SK-N-MC (cell line): ENCODE measurements at places on chromosomes 5 and 9.

- DNase-seq = no peak
These were observed 31.1 kb downstream of the DYNC2I2 start for GRCh38 chr9:128625391-128626146.

DNA sequence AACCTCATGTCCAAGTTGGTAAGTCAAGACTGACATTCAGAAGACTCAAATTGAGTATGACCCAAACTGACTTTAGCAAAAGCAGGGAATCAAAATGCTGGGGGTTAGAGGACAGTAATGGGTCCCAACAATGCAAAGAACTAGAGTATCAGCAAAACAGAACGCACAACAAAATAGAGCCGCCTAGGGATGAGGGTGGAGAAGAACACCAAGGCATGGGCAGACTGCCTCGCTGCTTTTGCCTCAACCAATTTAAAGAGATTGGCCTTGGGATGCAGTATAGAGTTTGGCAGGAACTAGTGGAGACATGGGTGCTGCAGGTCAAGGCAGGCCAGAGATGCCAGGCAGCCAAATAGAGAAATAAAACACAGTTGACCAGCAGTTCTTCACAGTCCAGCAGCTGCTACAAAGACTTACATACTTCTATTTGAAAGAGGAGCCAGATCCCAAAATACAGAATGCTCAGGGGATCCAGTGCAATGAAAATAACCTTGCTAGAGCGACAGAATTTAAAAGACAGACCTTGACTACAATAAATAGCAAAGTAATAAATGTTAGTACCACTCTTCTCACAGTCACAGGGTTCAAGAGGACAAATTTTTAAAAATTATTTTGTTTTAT lies 83.9 kb upstream of the NIPBL start:
- DNase-seq = no peak

DNA sequence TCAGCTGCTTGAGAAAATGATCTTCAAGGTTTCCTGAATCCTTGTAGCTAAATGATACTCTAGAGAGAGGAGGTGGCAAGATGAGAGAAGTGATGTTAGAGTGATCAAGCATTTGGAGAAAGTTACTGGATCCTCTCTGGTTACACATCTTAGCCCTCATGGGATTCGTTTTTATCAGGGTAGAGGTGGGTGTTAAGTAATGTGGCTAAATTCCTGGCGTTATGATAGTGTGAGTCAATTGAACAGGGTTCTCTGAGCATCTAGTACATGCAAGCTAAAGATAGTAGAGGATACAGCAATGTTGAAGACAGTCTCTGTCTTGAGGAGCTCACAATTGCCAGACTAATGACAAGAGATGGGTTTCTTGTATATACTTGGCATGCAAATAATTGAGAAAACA lies 123.7 kb downstream of the PSD2 start:
- DNase-seq = no peak

- no peak for DNase-seq
These were observed 650.3 kb upstream of the KLF4 start for GRCh38 chr9:108139900-108140299.

DNA sequence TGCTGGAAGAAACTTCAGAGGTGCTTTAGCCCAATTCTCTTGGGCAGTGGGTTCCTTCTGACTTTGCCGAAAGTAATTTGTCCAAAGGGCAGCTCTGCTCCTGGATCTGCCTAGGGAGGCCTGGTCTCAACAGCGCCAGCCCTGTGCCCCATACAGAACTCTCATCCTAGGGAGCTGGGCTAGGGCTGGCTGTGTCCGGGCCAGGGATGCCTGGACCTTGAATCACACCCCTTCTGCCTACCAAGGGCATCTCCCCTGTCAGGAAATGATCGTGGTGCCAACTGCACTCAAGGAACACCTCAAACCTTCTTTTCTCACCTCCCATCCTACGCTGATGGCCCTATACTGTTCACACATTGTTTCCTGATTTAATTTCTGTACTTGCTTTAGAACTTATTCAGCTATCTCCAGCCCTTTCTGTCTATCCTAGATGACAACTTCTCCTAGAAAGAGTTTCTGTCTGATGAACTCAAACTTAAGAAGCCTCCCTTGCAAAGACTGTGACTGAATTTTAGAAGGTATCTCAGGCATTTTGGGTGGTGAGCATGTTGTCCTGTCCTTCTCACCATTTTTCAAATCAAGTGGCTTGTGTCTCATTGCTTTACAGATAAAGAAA lies 37.4 kb upstream of the NFIB start:
- DNase-seq = no peak

DNA sequence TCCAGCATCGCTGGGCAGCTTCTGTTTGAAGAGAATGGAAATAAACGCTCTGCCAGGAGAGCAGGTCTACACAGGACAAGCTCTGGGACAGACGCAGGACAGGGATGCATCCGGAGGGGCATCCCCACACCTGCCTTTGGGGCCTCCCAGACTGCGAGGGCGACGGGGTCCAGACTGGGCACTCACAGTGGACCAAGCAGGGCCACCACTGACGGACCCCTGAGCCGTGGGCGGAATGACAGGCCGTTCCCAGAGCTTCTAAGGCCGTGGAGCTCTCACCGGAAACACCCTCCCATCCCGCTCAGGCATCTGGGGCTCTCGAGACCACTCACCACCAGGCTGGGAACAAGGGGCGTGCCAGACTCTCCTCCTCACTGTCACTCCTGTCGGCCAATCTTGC lies 10.5 kb upstream of the TMEM250 start:
- DNase-seq = no peak

- DNase-seq = no peak
These were observed 62.6 kb downstream of the NEK6 start for GRCh38 chr9:124320062-124320973.

DNA sequence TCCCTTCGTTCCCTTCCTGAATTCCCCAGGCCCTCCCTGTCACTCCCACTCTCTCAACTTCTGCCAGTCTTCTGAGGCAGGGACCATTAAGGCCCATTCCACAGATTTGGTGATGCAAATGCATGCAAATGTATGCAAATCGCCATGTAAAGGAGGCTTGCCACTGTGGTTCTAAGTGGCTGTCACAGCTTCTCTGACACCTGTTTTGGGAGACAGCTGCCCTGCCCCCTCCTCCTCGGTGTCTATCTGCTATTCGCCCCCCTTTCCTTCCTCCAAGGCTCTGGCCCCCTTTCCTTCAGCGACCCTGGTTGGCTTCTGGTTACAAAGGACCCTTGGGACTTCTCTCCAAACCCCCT lies 10.5 kb upstream of the ARAP3 start:
- DNase-seq = no peak

DNA sequence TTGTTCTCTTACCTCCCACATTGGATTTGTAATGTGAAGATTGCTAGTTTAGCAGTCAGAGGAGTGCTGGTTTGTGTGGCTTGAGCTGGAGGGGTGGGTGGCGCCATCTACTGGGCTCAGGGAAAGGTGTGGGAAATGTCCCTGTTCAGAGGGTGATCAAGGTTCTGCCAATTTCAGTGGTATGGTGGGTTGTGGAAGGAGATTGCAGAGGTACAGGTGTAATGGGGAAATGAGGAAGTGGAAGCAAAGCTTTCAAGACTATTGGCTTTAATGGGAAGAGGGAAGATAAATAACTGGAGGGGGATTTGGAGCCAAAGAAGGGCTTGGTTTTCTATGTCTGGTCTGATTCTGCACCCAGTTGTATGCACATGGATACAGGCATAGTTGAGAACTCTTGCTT lies 76.4 kb downstream of the OSMR start:
- DNase-seq = peak; percentile 32
